ENCODE measurements at places on chromosomes 12 and 14.
A peak's percentile ranks its signal among the peaks of the same experiment; 100 is the strongest.

DNA sequence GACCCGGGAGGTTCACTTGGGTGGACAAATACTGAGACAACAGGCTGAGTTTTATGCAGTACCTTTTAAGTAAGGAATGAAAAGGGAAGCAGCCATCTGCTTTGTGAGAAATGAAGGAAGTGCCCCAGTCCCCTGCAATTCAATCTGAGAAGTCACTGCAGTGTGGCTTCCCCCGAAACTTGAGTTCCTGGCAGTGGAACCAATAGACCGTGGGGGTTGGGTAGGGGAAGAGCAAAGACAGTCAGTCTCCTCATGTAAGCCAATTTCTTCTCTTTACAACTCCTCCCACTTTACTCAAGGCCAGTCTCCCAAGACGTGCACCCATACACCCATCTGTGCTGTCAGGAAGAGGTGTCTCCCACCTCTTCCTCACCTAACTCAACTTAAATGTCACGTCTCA is 206.5 kb downstream of the BCAT1 start:
- DNase-seq = no peak

DNA sequence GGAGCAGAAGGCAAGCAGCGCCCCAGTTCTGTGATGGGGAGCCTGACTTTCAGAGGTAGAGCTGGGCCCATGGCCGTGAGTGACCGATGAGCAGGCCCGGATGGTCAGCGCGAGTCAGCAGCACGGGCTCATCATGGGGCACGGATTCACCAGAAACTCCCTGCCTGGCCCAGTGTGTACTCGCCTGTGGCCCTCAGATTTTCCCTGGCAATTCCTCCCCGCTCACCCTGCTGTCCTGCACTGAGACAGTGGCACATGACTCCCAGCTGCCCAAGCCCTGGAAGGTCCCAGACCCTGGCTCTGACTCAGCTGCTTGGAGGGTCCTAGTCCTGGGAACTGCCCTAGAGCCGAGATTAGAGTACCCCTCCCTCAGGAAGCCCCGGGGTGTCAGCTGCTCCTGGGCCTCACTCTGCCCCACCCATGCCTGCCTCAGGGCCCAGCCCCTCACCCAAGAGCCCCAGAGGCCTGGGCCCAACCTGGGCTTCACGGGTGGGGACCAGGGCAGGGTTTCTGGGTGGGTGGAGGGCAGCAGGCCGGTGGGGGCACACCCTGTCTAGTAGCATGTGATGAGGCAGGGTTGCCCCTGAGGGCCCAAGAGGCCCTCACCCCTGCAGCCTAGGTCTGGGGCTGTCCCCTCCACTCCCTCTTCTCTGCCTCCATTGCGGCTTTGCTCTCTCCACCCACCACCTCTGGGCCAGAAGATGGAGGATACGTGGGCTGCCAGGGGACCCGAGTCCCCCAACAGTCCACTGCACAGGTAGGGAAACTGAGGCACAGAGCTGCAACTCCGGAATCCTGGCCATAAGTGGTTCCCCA is 8.4 kb downstream of the TRMT61A start:
- no peak for DNase-seq

DNA sequence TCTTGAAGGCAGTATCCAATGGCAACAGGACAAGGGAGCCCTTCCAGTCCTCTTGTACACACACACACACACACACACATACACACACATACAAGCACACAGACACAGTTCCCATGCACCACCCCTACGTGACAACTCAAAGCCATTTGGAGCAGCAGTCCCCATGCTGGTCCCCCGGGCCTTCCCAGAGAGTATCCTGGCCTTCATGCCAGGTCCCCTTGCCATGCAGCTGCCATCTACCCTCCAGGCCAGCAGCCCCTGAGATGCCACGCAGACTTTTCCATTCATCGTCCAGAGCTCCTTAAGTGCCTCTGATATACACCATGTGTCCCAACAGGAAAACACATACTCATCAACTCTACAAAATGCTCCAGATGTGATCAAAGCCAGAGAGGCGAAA is 159.5 kb downstream of the ANO2 start:
- DNase-seq = no peak

DNA sequence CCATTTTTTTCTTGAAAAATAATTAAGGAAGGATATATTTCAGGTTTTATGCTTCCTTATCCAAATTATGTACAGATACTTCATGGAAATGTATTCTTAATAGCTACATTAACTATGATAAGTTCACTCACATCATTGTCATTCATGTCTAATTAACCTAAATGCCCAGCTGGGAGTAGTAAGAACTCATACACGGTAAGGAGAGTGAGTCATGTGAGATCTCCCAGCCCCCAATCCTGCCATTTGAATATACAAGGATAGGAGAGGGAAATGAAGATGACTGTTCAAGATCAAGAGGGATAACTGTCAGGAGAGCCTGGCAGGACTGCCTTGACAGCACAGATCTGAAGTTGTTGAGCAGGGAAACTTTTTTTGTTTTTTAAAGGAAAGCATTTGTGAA is 343.4 kb upstream of the USP15 start:
- no peak for DNase-seq

GRCh38 chr12:112584266-112584722 is 165.5 kb downstream of the PTPN11 start:
- no peak for DNase-seq

- no peak for DNase-seq
These were observed 311.9 kb downstream of the DAD1 start for GRCh38 chr14:22276913-22277816.

DNA sequence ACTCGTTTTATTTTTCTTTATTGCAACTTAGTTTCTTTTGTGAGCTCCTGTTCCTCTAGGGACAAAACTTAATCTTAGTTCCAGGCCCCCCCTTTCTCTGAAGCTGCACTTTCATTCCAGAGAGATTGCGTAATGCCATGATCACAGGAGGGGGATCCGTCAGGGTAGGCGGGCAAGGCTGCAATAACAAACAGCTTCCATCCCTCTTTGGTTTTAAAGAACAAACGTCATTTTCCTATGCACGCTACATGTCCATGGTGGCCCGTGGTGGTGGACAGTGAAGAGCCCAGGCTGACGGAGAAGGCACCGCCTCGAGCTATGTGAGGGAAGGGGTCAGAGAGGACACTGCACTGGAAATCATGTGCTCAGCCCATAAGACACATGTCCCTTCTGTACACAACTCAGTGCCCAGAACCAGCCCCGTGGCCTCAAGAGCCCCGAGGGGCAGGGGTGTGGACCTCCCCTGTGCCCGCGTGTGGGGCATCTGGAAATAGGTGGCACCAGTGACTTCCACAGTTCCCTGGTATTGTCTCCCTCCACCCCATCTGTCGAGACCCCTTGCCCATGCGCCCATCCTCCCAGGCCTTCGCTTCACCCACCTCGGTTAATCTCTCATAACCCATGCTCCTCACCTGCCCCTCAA is 161.4 kb downstream of the ADGRD1 start:
- DNase-seq = no peak

DNA sequence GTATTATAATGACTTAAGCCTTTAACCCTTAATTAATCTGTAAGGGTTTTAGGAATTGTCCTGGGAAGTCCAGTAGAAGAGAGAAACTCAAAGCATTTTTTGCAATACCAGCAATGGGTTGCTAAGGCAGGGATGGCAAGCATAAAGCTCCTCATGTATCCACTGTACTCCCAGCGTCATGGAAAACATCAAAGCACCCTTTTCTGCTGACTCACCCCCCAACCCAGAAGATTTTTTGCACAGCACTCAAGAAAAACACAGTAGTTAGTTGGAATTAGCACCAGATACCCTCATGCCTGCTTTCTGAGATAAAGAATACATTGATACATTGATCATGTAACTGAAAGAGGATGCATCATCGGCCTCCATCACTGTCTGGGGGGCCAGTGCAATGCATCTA is 199.1 kb upstream of the CNOT2 start:
- no peak for DNase-seq

- DNase-seq = no peak
These were observed 55.4 kb downstream of the FAR2 start for GRCh38 chr12:29204521-29204920.

GRCh38 chr14:86166541-86166940 is 636.6 kb downstream of the FLRT2 start:
- no peak for DNase-seq

DNA sequence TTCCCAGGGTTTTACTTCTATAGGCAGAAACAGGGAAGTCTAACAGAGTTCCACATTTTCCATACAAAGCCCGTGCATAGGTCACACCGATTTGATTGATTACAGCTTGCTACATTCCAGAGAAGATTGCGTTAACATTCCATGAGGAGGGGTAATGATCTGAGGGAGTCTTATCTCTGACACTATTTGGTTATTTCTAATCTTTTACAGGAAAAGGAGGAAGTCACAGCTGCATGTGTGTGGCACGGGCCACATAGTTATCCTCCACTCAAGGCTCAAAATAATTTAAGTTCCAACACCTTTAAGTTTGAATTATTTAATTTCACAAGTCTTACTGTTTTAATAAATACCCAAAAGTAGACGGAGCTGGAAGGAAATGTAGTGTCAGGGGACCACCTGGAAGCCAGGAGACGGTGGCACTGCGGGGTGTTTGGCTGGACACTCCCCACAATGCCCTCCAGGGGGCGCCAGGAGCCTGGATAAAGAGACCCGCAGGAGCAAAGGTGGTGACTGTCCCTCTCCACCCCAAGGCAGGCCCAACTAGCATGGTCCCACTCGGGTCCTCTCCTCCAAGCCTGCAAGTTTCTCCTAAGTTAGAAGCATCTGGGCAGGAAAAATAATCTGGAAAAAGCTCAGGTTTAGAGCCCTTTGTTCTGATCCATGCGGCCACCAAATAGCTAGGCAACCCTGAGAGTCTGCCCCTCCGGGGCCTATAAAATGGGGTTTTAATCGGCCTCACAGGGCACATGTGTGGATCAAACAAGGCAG is 20.2 kb downstream of the KRT8 start:
- no peak for DNase-seq

GRCh38 chr14:36857136-36857535 is 195.5 kb downstream of the PAX9 start:
- no peak for DNase-seq

DNA sequence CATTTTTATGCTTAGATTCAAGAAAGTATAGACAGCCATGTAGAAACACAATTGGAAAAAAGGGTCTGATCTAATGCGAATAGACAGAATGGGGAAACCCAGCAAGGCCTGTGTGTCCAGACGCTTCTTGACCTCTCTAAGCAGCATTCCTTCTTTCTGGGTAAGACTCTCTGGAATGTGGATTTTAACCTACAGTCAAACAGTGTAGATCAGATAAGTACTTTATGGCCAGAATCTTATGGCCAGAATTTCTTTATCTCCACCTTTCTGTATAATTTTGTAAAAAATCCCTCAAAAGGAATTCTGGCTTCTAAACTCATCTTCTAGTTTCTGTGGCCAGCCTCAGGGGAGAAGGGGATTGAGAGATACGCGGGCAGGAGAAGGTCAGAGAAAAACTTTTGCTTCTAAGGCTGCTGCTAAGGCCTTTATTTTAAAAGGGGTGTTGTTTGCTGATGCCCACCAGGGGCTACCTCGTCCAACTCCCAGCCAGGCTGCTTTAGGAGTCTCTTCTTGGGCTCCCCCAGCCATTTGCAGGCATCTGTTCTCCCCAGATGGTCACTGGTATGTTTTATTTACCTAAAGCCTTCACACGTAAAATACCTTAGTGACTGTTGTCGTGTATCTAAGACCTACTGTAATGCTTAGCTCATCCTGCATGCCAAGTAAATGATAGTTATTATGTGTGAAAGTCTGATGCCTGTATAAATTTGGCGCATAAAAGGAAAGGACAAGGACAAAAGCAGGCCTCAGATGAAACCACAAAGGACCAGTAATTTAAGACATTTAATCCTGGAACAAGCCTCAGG is 68.4 kb downstream of the ANO6 start:
- DNase-seq = no peak

GRCh38 chr14:90599748-90600507 is 203.1 kb downstream of the CALM1 start:
- no peak for DNase-seq

DNA sequence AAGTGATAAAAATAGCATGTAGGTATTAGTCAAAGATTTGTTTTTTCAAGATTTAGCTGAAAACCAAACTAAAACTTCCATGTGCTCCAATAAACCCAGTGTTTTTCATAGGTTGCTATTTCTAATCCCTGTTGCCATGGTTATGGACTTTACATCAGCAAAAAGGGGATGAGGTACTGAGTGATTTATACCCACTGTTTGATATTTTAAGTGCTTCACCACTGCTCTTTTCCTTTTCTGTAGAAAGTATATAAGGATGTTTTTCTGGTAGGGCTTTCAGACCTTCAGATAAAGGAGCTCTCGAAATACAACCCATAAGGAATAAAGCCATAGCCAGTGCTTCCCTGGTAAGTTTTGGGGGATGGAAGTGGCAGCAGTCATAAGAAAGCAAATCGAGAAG is at the start of gene OTOGL:
Gene OTOGL, plus strand, starts transcription at position 279 of the 400 bp plus-strand sequence. CDS start 109,895 bp downstream, outside the sequence.
- DNase-seq = no peak

DNA sequence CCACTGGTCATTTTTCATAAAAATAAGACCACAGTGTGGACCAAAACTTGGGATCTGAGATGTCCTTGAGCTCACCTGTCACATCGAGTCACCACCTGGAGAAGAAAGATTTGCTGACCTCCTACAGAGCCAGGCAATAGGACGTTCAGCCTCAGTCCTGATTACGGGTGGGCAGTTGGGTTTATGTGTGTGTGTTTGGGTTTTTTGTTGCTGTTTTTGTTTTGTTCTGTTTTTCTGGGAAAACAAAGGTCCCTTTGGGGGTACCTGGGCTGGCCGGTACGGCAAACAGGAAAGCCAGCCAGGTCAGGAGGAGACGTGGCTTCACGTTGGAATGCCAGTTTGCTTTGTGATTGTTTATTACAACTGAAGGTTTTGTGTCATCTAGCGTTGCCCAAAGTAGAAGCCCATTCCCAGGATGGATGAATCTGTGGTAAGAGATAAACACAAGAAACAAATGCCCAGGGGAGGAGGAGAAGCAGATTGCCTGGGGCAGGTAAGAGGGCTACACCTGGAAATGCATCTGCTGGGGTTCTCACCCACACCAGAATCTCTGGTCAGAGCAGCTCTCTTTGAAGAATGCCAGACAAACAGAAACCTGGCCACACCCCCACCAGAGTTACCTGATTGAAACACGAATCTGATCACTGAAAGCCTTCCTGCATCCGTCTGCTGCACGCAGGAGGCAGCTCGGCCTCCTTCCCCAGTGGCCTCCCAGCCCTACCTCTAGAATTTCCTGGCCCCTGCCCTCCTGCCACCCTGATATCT is 100.1 kb upstream of the DIO3 start:
- no peak for DNase-seq

DNA sequence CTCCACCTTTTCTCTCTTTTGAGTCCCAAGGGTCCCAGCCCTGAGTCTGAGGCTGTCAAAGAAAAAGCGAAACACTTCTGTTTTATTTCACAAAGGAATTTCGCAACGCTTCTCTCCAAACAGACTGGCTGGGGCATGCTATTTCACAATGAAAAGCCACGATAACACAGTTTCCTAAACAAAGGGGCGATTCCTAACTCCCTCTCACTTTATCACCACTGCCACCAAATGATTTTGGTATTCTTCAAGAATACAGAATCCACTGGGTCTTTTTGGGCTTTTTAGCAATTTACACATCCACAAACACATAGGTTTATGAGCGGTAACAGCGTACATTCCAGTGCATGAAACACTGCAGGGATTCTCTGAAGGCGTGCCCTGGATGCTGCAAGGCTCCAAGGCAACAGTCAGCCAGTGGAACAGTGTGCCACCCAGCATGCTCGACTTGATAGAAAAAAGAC is 161.2 kb downstream of the DAD1 start:
- DNase-seq = peak; percentile 29

GRCh38 chr14:68710776-68711175 is 82.1 kb downstream of the ZFP36L1 start:
- no peak for DNase-seq

Data from fibroblast of the conjunctiva (primary cell).